ENCODE measurements at places on chromosomes 7 and 10. TPM values are rescaled to one million over a fixed set of nuclear protein-coding genes. Genes with fewer than 3 reads are reported as not detected.

Gene DDX56
- 45.8 TPM for polyA plus RNA-seq

Gene PCDH15
- 0.56 TPM for polyA plus RNA-seq

- DNase-seq, result no peak
Measured at GRCh38 chr10:124644771-124645415, 99.3 kb downstream of the FAM53B start.

GRCh38 chr10:66980246-66980815, 54.5 kb downstream of the LRRTM3 start:
- DNase-seq, result no peak

DNA sequence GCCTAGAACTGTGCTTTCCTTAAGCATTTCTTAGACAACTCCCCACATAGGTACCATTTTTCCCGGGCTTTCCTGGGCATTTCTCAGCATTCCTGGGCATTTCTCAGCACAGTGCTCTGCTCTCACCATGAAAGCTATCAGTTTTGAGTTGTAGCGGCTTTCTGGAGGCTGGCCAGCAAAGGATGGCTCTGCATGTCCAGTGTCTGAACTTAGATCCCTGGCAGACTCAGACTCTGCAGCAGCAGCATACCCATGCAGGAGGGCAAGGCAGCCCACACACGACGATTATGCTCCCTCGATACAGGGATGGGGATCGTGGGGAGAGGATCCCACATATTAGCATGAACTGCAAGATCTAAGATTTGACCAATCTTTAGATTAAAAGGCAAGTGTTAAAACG, 248.9 kb upstream of the MKI67 start:
- DNase-seq, result no peak

DNA sequence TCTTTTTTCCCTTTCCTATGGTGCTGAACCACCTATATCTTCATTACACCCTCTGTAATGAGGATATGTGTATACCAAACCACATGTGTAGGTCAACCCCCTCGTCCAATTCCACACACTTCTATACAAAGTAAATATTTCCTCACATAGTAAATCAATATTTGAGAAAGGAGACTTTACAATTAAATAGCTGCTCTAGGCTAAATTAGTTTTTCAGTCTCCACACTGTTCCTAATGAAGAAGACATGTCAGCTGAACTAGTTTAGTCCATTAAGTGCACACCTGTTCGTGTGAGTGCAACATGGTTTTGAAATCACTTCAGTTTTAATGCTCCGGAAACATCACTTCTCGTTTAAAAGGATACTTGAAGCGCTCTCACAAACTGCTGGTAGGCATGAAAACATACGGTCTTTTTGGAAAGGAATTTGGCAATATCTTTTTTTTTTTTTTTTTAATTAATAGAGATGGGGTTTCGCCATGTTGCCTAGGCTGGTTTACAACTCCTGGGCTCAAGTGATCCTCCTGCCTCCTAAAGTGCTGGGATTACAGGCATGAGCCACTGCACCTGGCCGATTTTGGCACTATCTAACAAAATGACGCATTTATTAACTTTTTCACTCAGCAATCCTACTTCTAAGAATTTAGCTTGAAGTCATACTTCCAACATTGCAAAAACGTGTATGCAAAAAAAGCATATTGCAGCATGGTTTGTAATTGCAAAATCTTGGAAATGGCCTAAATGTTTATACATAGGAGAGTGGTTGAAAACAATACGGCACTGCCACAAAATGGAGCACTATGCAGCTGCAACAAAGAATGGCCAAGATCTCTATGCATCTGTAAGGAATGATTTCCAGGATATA, 2.1 kb upstream of the XRCC2 start:
- DNase-seq, result no peak

- DNase-seq, result peak; percentile 68
Measured at GRCh38 chr7:19106241-19107080, 11.0 kb downstream of the TWIST1 start.

DNA sequence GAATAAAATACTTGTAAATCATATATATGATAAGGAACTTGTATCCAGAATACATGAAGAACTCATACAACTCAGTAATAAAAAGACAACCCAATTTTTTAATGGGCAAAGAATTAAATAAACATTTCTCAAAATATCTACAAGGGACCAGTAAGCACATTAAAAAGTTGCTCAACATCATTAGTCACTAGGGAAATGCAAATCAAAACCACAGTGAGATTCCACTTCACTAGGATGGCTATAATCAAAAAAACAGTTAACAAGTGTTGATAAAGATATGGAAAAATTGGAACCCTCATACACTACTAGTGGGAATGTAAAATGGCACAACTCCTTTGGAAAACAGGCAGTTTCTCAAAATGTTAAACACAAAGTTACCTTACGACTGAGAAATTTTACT, 40.3 kb upstream of the YAE1 start:
- DNase-seq, result no peak

All from muscle of back (tissue), 13 donors.